GM19239 (cell line): ENCODE measurements at places on chromosomes 12 and 14.

DNA sequence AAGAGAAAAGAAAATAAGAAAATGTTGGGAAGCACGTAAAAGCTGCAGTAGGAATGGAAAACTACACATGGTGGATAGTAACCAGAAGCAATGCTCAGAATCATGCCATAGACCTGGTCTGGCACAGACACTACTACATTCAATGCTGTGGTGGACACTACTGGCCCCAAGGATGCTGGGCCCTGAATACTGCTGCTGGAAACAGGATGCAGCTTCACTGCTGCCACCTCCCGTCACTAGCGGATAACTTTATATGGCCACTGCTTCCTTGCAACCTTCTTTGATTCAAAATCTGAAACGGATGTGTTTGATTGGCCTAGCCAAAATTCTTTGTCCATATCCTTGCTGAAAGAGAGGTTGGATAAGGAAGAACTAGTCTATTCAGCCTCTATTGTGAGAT lies 30.7 kb downstream of the ADCY6 start:
- no peak for DNase-seq

- no peak for DNase-seq
Measured at GRCh38 chr12:32446316-32447119, 47.2 kb downstream of the FGD4 start.

- no peak for DNase-seq
Measured at GRCh38 chr12:111085096-111085495, 164.7 kb upstream of the MYL2 start.

- no peak for DNase-seq
Measured at GRCh38 chr14:52724360-52724644, 5.7 kb upstream of the STYX start.

DNA sequence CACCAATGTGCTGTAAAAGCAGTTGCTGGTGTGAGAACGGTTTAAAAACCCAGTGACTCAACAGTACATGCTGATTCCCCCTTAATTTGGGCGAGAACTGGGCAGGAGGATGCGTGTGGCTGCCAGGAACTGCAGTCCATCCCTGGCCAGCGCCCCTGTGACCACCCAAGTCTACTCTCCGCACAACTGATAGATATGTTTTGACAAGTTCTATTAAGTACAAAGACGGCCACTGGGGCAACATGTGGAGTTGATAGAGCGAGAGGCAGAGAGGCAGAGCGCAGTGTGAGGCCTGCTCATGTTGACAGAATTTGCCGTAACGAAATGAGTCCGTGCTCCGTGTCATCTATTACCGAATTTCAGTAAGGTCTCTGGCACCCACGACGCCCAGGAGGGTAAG lies 855.0 kb downstream of the BCL11B start:
- no peak for DNase-seq

DNA sequence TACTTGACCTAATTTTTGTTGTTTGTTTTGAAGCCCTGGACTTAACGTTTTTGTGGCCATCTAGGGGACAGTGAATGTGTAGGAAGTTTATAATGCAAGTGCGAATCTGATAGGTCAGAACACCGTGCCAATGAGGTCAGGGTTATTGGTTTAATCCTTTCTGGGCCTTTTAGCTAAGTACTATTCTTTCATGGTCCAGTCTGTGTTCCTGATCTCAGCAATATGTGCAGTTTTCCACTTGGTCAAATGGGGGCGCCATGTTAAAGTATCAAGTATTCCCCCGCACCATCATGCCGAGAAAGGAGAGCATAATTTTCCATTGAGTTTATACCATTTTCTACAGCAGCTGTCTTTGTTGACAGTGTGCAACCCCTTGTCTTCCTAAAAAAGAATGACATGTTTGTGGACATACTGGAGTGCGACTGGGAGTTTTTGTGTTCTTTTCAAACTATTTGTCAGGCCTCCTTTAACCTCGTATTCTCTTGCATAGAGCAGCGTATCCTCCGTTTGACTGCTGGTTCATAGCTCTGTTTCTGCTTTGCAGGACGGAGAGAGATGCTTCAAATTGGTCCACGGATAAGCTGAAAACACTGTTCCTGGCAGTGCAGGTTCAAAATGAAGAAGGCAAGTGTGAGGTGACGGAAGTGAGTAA lies 1.3 kb downstream of the AHSA1 start:
- DNase-seq, result no peak

- DNase-seq, result no peak
Measured at GRCh38 chr14:37819155-37820015, 224.0 kb downstream of the TTC6 start.

GRCh38 chr14:31590206-31590605 lies 29.0 kb downstream of the NUBPL start:
- no peak for DNase-seq

GRCh38 chr12:124809391-124809790 lies 54.3 kb downstream of the SCARB1 start:
- DNase-seq, result no peak

DNA sequence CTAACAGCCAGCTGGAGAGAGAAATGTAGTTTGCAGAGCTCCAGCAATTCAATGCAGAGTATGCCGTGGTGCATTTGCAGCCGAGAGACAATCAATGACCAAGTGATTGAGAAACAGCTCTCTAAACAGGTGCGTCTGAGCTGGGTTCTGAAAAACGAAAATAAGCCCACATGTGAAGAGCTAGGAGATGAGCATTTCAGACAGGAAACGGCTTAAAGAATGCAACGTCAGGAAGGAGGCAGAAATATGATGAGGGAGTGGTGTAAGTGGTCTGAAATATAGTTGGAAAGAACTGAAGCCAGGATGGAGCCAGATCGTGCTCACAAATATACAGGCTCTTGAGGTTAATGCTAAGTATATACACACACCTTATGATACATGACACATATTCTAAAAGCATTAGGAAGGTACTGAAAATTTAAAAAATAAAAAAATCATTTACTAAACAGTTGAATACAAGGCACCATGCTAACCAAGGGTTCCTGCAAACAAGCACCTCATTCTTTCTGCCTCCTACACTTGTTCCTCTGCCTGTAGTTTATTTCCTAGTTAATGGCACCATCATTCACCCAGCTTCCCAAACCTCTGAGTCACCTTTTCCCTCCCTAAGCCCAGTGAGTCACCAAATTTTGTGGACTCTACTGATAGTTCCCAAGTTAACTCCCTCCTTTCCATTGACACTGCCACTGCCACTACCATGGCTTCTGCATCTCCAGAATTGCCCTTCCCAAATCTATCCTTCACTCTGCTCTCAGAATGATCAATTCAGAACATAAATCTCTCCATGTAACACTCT lies 2.3 kb upstream of the GARIN2 start:
- DNase-seq, result no peak

DNA sequence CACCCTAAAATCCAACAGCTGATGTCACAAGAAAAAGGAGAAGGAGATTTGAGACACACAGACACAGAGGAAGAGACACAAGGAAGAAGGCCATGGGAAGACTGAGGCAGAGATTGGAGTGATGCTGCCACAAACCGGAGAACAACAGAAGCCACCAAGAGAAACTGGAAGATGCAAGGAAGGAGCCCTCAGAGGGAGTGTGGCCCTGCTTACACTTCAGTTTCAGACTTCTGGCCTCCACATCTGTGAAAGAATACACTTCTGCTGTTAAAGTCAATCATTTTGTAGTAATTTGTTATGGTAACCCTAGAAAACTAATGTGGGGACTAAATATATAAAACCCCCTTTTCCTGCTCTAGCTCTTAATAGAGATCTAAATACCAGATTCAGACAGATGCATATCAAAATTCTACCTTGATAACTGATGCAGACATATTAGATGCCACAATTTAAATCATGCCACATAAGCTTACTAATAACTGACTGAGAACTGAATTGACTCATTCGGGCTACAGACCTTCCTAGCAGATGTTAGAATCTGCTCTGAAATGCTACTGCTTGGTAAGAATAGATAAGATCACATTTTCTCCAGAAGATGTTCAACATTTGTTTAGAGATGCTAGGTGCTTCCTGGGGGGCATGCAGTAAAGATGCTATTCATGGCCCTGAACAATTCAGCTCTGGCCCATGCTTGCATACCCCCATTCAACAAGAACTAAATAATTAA lies 113.1 kb upstream of the CCND2 start:
- DNase-seq, result no peak

- no peak for DNase-seq
Measured at GRCh38 chr14:103480595-103480994, 42.0 kb downstream of the CKB start.

- no peak for DNase-seq
Measured at GRCh38 chr12:95230313-95230712, 12.7 kb downstream of the VEZT start.

GRCh38 chr12:113162102-113163029 lies 12.8 kb downstream of the CFAP73 start:
- DNase-seq, result no peak

DNA sequence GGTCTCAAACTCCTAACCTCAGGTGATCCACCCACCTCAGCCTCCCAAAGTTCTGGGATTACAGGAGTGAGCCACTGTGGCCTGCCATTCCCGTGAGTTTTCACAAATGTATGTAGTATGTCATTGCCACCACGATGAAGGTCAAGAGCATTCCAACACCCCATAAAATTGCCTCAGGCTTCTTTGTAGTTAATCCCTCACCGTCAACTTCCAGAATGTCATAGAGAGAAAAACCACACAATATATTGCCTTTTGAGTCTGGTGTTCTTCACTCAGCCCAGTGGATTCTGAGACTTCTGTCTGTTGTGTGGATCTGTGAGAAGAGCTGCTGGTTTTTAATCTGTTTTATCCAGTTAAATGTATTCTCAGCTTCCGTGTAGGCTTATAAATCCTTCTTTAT lies 12.6 kb upstream of the CFAP251 start:
- no peak for DNase-seq

DNA sequence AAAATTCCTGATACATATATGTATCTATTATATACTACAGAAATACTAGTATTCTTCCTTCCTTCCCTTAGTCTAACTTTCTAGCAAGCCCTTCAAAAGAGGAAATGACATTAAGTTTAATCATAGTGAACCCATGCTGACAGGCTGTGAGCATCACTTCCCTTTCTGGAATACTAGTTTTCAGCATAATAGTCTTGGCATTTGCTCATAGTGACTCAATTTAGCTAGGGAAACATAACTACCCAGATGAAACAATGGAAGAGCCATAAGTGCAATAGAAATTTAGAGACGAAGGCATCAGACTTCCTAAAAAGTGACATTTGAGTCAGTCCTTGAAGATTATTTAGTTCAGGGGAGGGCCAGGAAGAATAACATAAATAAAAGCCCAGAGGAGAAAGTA lies 184.5 kb upstream of the CRY1 start:
- DNase-seq, result no peak

DNA sequence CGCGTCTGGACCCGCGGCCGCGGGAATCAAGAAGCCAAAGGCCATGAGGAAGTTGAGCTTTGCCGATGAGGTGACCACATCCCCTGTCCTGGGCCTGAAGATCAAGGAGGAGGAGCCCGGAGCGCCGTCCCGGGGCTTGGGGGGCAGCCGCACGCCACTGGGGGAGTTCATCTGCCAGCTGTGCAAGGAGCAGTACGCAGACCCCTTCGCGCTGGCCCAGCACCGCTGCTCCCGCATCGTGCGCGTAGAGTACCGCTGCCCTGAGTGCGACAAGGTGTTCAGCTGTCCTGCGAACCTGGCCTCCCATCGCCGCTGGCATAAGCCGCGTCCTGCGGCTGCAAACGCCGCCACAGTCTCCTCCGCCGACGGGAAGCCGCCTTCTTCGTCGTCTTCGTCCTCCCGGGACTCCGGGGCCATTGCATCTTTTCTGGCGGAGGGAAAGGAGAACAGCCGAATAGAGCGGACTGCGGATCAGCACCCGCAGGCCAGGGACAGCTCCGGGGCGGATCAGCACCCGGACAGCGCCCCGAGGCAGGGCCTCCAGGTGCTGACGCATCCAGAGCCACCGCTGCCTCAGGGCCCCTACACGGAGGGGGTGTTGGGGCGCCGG lies 1.0 kb downstream of the INSM2 start:
- DNase-seq, result peak; percentile 65

DNA sequence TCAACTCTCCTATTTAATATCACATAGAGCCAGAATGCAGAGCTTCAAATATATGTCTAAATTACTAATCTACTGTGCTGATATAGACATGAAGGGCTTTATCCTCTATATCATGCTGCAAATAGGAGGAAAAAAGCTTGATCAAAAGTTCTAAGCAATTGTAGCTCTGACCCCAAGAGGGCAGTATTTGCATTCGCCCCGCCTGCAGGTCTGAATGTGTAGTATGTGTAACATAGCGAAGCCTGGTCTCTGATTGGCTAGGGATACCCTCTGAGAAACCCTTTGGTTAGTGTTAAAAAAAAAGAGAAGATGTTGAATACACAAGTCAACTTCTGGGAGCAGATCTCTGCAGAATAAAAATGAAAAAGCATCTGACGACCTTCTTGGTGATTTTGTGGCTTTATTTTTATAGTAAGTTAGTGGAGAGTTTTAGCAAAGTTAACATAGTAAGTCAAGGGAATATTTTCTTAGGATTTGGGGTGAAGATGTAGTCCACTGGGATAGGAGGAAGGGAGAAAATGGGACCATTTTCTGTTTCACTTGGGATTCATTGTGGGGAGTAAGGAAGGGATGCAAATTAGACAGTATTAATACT lies 151.6 kb upstream of the OR4E1 start:
- DNase-seq, result peak; percentile 5

DNA sequence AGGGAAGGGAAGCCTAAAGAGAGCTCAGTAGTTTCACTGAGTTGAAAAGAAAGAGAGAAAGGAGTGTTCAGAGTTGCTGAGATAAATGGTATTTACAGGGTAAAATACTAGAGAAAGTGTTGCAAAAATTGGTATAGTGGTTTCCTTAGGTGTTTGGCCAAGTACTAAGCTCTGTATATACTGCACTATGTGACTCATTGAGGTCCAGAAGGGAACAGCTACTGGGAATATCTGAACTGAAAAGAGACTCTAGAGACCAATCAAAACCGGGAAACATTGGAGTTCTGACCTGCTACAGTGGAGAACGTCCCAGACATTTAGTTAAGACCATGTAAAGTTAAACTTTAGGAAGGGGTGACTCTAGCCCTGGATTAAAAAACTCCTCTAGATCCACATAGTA lies 42.7 kb upstream of the ALX1 start:
- DNase-seq, result no peak

DNA sequence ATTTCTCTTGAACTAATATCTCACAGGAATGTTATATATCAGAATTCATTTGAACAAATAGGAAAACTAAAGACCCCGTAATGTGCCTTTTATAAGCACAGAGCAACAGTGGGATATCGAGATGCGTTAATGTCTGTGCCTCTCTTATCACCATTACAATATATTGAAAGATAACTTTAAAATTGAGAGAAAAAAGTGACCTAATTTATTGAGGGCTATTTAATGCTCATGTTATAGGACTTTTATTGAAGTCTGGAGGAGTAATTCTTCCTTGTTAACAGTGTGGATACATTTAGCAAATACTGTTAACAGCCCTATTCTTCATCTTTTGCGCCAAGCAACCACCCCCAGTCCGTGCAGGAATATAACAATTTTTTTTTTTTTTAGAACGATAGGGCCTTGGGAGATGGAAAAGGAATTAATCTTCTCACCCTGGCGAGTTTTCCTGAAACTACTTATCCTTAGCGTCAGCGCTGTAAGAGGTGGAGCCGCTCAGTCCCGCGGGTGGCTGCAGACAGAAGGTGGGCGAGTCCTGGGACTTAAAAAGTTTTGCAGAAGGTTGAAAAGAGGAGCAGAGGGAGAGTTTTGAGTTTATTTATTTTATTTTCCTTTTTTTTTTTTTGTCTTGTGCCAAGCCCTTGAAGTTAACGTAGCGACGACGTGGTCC lies 11.0 kb downstream of the FOXG1 start:
- no peak for DNase-seq
